MCF 10A (cell line): ENCODE measurements at places on chromosomes 16 and 17. TPM values are rescaled to one million over a fixed set of nuclear protein-coding genes. Genes with fewer than 3 reads are reported as not detected.

Gene ADAD2
- not detected in 2 replicates for total RNA-seq

Gene CCL17
- total RNA-seq = not detected in 2 replicates

Gene SPATA32
- not detected in 2 replicates for total RNA-seq

Gene GSG1L
- not detected in 2 replicates for total RNA-seq

Gene PRSS33
- not detected in 2 replicates for total RNA-seq

Gene RPUSD1
- 19.8 and 24.9 TPM in 2 replicates for total RNA-seq

Gene GAS7
- total RNA-seq = 0.22 TPM in 1 of 2 replicates, not detected in the other

Gene STX4
- 66.7 and 89.2 TPM in 2 replicates for total RNA-seq

Gene TMC6
- 3.1 and 7.3 TPM in 2 replicates for total RNA-seq

Gene PIGL
- total RNA-seq = 28.5 and 31.3 TPM in 2 replicates

Gene TNFRSF13B
- not detected in 2 replicates for total RNA-seq
